ENCODE measurements at places on chromosomes 11 and 22.

GRCh38 chr11:126280595-126280994 is 2.3 kb upstream of the TIRAP start:
- DNase-seq, result no peak

- DNase-seq, result no peak
These were observed 89.8 kb downstream of the BTBD10 start for GRCh38 chr11:13373216-13373615.

DNA sequence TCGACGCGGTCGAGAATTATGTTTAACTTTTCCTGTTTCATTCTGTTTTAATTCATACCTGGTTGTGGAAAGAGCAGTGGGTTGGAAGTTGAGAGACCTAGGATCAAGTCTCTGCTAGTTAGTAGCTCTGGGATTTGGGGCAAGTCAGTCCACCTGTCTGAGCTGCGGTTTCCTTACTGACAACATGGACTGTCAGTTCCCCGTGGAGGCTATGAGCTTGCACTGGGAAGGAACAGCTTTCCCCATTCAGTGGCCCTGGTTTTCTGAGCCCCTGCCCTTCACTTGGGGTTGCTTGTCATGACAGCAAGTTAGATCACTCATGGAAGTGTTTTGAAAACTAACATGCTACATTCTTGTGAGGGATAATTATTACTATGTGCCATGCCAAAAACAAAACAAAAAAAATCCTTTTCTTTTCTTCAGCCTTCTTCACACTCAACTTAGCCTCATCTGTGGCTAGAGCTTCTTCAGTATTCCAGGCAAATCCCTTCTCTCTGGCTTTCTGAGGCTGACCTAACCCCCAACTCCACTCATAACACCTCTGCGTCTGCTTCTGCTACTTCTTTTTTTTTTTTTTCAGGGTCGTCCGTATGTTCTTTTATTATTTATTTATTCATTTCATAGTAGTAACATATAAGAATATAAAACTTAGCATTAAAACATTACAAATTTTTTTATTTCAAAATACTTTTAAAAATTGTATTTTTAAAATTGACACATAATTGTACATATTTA is 43.0 kb upstream of the ZBED5 start:
- DNase-seq, result no peak

DNA sequence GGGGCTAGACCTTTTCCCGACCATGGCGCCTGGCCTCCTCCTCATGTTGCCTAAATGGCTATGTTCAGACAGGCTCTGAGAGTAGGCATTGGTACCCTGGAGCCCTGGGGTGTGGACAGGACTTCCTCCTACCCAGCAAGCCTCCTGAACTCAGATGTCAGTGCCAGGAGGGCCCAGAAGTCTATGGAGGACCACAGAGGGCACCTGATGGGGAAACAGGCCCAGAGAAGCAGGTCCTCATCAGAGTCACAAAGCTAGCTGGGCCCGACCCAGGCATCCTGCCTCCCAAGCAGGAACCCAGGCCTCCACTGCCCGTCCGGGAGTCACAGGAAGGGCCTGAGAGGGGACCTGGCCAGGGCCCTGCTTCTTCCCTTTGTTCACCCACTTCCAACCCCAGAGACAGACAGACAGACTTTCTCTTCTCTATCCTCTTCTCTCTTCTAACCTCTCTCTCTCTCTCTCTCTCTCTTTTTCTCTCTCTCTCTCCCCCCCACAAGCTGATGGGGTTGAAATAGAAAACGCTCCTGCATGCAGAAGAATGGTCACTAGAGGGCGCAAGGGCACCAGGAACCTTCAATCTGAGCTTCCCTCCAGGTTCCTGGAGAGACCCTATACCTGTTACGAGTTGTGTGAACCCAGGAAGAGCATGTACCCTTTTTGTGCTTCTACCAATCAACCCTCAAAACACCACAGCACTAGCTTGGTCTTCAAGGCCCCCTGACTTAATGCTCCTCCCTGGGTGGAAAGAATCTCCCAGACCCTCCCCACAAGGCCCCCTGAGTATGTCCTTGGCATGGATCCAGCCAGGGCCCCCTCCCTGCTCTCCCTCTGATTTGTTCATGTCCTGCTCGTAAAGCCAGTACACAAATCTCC is 27.1 kb downstream of the ARAP1 start:
- peak; percentile 71 for DNase-seq

- peak; percentile 38 for DNase-seq
These were observed 2.0 kb downstream of the MRGPRF start for GRCh38 chr11:69010964-69011623.

- DNase-seq, result no peak
These were observed 107.3 kb upstream of the BDNF start for GRCh38 chr11:27807596-27807995.

DNA sequence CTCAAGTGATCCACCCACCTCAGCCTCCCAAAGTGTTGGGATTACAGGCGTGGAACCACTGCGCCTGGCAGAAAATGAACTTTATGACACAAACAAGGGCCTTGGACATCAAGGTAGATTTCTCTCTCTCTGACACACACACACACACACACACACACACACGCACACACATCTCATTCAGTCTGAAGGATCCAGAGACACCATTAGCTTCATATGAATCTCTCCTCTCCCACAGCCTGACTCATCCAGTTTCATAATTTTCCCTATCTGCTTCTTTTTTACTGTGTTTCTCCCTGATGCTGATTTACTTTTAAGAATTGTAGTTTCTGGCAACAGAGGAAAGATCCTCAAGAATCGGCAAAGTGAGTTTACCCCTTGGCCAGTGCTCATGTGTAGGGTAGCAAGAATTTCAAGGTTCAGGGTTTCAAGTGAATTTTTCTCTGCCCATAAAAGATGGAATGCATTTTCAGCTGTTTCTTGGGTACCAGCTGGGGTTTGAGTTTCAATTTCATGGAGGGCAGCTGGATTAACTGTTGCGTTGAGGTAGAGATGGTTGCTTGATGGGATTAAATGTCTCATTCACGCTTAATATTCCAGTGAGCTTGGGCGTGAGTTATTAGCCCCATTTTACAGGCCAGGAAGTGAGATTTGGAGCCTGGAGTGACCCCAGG is 3.5 kb downstream of the MYO18B start:
- DNase-seq, result no peak

GRCh38 chr22:30640361-30640760 is 4.8 kb downstream of the SLC35E4 start:
- DNase-seq, result no peak

GRCh38 chr11:44096360-44097185 is 1.1 kb downstream of the EXT2 start:
- DNase-seq, result peak; percentile 4

GRCh38 chr22:19665784-19666672 is 48.3 kb upstream of the SEPTIN5 start:
- no peak for DNase-seq

GRCh38 chr22:37007651-37008050 is 11.6 kb downstream of the TST start:
- DNase-seq, result no peak

DNA sequence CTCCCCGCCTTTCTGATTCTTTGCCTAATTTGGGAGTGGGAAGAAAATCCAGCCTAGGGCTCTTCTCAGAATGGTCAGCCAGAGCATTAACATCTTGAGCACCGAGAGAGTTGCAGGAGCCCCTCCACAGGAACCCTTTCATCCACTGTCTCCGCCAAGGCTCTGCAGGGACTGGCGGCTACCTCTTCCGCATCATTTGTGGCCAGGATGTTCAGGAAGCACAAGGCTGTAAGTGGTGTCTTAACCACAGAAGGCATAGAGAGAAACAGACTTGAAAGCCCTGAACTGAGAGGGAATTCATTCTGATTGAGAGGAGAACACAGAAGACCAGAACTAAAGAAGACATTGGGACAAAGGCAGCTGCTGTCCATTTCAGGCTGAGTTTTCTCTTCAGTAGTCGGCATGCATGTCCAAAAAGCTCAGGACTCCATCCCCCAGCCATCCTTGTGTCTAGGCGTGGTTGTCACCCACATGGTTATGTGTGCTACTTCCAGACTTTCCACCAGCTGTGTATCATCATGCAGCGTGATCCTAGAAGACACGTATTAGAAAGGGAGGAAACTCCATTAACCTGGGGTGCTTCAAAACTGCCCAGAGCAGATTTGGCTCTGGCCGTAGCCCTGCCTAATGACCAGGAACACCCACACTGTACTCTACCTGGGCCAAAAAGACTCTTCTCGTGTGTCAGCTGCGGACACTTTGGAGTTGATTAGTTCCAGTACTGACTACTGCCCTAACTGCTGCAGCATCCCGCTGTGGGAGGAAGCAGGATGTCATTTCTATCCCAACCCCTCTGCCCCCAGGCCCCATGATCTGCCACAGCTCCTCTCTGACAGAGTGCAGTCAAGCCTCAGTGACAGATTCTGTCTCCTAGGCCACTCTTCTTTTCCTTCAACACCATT is 725.1 kb downstream of the NTM start:
- DNase-seq, result no peak

DNA sequence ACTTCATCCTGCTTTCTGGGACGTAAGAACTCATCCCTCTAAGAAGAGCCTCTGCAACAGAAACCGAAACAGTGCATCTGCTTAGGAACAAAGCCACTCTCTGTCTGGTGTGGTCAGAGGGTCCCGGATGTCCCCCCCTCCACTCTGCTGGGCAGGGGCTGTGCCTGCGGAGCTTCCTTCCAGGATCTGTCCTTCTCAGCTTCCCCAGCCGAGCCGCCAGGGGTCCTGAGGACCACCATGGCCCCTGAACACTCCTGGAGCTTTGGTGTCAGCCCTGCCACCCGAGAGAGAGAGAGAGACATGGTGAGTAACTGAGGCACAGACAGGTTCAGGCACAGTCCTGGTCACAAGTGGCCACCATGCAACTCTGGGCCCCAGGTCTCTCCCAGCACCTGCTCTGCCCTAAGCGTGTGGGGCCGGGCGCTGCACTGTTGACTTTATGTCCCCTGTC is 24.4 kb upstream of the MGAT3 start:
- no peak for DNase-seq

GRCh38 chr11:45144126-45145082 is 2.0 kb upstream of the PRDM11 start:
- no peak for DNase-seq

DNA sequence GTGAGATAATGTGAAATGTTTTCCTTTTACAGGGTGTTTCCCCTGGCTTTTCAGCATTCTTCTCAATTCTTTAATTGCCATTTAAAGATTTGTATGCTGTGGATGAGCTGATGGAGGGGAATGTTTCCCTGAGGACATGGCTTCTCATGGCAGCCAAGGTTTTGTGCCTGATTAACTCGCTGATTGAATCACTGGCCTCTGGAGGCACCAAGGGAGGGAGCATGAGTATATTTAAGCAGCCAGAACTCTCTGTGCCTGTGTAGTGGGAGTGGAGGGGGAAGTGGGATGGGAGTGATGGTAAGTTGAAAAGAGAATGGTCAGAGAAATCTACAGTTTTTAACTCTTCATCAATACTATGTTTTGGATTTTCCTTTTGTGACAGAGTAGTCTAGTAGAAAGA is 88.7 kb downstream of the STIM1 start:
- no peak for DNase-seq

All from stimulated activated CD4-positive, alpha-beta T cell treated with anti-CD3 and anti-CD28 coated beads, Interleukin-4, amount 100 ng/mL, for 1 hour (primary cell).